Stimulated activated CD4-positive, alpha-beta T cell treated with anti-CD3 and anti-CD28 coated beads, Interleukin-1b, Interleukin-23, amount 100 ng/mL, for 24 hours (primary cell): ENCODE measurements at places on chromosomes 4 and X.

GRCh38 chr4:24849756-24850155, 54.4 kb downstream of the SOD3 start:
- DNase-seq, result no peak

DNA sequence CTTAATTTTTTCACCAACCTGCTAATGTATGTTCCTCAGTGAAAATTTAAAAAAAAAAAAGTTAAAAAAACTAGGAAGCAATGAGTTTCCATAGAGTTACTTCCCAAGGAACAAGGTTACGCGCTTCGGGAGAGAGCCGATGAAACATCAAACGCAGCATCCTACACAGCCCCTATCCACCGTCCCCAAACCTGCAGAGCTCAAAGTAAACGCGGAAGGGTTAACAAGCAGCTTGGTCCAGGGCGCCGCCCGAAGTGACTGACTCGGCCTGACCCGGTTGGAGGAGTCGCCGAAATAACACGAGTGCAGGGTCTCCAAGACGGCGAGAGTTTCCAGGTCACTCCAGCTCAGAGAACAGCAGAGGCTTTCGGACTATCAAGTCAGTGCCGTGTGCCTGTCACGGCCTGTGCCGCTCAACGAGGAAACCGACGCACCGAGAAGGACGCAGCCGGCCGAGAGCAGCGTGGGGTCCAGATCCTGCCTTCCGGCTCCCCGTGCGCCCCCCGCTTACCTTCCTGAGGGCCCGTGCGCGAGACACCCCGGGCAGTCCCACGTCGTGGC, 512 bp downstream of the NOP14 start:
- DNase-seq, result peak; percentile 23

GRCh38 chr4:156888762-156889161, 82.8 kb downstream of the PDGFC start:
- no peak for DNase-seq

GRCh38 chr4:85557016-85557901, 82.3 kb downstream of the ARHGAP24 start:
- no peak for DNase-seq

DNA sequence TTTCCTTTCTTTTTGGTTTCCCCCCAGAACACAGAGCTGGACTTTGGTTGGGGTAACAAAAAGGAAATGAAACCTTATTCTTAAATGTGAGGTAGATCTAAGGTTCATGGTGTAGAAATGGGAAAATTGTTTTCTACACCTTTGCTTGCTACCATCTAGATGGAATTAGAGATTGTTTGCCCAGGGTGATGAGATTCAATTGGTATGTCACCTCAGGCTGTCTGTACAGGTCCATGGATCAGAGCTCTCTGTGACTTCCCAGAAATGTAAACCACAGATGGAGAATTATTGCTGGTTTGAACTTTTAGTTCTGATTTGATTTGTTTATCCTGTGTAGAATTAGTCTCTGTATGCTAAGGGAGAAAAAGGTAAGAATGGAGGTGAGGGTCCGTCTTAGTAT, 146.7 kb downstream of the PCDH7 start:
- no peak for DNase-seq

- DNase-seq, result no peak
These were observed 207.5 kb downstream of the CHRDL1 start for GRCh38 chrX:110588164-110588563.

- no peak for DNase-seq
These were observed 354.3 kb upstream of the GATB start for GRCh38 chr4:152115118-152115517.

GRCh38 chrX:22396408-22396807, 123.7 kb downstream of the CBLL2 start:
- DNase-seq, result no peak

DNA sequence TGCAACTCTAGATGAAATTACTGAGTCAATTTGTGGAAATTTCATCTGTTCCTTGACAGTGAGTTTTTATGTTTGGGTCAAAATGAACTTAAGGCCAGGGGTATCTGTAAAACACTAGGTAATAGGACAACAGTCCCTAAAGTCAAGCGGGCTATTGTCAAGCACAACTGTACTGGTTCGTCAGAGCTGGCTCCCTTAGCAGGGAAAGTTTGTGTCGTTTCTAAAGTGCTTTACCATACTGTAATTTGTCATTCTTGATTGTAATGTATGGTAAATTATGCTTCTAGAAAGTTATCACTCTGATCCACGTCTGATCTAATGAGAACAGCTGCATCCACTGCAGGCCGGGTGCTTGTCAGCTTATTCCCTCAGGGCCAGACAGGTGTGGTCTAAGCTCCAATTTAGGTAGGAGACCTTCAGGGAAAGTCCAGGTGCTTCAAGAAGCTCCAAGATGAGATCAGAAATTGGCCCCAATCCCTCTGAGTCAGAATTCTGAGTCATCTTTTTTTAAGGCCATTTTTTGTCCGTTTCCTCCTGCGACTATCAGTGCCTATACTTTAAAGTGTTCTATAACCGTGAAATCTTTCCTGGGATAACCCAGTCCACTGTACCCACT, 92.2 kb downstream of the PALLD start:
- DNase-seq, result no peak

DNA sequence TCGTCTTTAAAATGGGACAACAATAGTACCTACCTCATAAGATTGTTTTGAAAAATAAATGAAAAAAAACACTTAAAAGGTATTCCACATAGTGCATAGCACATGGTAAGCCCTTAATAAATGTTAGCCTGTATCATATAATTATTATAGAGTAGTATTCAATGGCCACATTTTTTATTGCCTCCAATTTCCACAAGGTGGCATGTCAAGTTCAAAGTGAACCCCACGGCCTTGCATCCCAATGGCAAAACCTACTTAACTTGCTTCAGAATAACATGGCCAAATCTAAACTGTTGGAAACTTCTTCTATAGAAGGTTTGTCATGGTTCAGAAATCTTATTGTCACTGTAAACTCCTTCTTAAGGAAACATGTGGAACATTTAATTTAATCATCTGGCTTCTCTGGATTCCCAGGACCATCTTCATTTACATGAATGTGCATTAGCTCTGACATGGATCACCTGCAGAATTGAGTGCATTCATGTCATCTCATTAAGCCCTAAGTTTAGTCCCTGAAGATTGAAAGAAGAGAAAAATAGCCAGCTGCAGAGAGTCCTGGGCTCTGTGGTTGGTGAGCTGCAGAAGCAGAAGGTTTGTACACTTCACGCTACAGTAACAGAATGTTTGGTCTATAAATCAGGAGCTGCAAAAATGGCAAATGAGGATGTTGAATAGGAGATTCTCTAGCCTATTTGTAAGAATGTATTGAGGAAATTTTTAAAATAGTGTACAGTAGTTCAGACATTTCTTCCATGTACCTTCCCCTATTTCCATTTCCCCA, 61.0 kb downstream of the ANXA3 start:
- DNase-seq, result no peak

DNA sequence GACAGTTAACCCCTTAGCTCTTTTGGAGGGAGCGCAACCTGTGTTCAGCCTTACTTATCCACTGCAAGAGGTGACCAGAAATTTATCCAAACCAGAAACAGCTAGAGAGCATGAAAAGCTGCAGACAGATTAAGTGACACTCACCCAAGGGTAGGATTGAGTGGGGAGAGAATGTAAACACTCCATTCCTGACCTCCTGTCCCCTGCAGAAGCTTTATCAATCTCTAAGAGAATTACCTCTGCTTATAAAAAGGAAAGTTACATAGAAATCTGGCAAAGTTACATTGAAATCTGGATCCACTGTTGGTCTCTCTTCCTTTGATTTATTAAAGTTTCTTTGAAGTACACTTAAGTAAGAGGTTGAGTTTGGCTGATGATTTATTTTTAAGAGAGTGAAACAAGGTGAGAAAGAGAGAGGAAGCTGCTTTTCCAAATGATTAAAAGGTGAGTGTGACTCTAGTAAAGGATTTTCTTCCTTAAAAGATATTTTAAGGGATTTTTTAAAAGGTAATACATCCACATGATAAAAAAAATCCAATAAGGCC, 112.3 kb downstream of the ANAPC4 start:
- no peak for DNase-seq

GRCh38 chr4:141569141-141569540, 67.2 kb upstream of the IL15 start:
- DNase-seq, result no peak

GRCh38 chr4:8188085-8188484, 11.0 kb upstream of the SH3TC1 start:
- no peak for DNase-seq

DNA sequence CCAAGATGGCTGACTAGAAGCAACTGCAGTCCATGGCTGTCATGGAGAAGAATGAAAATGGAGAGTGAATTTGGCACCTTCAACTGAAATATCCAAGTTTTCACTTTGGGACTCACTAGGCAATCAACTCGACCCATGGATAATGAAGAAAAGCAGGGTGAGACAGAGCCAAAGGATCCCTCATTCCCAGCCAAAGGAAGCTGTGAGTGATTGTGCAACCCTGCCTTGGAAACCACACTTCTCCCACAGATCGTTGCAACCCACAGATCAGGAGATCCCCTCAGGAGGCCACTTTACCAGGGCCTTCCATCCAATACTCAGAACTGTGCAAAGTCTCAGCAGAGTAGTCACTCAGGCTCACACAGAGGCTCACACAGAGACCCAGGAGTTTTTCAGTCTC, 4.5 kb downstream of the CFAP299 start:
- DNase-seq, result no peak

DNA sequence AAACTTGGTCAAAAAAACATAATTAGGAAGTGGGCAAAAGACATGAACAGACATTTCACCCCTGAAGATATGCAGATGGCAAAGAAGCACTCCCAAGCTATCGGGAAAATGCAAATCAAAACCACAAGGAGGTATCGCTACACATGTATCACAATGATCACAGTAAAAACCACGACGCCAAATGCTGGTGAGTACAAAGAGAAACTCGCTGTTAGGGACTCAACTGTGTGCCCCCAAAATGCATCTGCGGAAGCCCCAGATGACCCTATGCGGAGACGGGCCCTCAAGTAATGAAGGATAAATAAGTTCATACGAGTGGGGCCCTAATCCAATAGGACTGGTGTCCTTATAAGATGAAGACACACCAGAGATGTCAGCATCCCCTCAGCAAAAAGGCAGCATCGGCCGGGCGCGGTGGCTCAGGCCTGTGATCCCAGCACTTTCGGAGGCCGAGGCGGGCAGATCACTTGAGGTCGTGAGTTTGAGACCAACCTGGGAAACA, 10.2 kb downstream of the GAK start:
- DNase-seq, result no peak

DNA sequence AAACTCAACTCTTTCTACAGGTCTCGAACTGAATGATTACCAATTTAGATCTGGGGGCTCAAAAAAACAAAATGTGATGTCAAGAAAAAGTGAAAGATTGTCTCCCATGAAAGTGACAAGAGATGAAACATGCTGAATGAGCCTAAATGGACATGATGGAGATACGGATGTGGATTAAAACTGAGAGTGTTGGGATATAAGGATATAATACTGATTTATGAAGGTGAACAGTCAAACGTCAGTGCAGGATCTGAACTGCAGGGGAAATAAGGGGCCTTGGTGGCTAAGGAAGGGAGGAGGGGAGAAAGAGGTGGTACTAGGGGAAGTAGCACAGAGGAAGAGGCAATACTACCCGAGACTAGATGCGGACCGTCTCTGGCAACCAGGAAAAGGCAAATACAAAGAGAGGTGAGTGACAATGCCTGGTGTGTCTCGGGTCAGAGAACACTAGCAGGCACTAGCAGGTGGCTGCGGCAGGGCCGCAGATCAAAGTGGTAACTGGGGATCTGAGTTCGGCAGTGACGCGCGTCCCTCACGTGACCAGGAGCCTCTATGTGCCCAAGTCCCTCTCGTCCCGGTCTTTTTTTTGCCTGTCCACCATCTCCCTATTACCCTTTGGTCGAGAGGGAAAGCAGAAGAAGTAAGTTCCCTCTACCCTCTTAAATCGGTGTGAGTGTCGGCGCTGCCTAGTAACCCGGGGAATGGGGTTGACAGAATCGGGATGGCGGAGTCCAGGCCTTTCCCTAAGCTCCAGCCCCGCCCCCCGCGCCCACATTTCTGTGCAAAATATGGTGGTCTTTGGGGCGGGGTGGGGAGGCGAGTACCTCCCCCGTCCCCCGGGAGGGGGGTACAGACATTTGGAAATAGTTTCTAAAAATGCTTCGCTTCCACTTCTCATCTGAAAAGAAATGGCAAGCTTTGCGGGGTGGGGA, at the start of gene TCEAL1:
Gene TCEAL1 (plus strand): TSS at position 590 of the 932 bp plus-strand sequence. CDS start 942 bp downstream, outside the sequence.
- no peak for DNase-seq

DNA sequence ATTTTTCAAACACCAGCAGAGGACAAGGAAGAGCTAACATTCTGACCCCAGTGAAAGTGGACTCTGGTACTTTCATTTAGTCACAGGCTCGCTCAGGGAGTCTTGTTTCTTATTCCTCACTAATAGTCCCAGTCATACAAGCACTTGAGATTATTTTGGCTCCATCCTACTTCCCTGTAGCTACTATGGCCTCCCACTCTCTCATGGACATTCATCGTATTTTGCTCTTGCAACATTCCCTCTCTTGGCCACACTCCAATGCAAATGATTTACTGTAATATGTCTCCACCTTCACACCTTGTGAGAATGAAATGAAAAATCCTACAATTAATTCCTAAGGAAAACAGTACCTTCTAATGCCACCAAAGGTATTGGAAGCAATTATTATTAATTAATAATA, 21.3 kb downstream of the PLRG1 start:
- no peak for DNase-seq

DNA sequence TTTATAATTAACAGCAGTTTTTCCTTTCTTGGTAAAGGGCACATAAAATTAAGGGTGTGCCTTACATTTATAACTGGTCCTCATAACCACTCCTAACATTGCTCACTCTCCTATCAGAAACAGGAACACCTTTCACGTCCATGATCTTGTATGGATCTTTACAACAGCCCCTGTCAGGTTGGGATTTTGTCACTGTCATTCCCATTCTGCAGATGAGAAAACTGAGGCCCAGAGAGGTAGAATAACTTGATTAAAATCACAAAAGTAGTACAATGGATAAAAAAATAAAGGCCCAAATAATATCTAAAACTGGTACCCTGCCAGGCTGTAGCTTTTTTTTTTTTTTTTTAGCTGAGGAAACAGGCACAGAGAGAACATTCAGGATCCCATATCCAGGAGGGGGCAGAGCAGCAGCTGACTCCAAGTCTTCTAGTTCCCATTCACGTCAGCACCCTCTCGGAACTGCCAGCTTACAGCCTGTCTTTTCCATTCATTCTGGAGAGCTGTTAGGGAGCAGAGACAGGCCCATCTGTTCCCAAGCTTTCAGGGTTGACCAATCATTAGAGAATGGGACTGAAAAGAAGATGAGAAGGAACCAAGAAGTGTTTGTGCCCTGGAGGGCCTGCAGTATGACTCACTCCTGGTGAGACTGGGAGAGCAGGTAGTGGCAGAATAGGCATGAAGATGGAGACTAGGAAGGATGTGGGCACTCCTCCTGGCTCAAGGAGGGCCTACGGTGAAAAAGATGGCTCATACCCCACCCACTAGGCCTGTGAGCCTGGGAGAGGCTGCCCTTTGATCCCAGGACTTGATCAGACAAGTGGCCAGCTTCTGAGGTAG, 7.3 kb downstream of the SUV39H1 start:
- DNase-seq, result no peak

DNA sequence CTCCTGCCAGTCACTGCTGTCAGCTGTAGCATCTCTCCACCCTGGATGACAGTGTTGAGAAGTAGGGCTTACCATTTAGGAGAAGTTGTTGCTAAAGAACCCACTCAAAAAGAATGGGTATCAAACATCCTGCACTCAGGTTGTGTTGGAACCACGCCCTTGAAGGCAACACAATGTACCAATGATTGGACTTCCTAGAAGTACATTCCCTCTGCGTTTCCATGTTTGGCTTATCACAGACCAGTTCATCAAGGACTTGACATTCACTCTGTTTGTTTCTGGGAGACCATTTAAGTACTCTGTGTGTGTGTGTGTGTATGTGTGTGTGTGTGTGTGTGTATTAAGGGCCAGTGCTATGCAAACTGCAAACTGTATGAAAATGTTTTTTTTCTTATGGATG, 200.6 kb upstream of the GATB start:
- DNase-seq, result no peak
